Ascending aorta (tissue), 2 donors: ENCODE measurements at places on chromosomes 3 and 15. TPM values are rescaled to one million over a fixed set of nuclear protein-coding genes. Genes with fewer than 3 reads are reported as not detected.

The GCSAM gene
- total RNA-seq: not detected

The GHSR gene
- not detected for total RNA-seq

The A4GNT gene
- total RNA-seq: not detected

The CCR5 gene
- total RNA-seq: not detected
